HEK293T (cell line): ENCODE measurements at places on chromosomes 5 and 9.
A peak's percentile ranks its signal among the peaks of the same experiment; 100 is the strongest.

DNA sequence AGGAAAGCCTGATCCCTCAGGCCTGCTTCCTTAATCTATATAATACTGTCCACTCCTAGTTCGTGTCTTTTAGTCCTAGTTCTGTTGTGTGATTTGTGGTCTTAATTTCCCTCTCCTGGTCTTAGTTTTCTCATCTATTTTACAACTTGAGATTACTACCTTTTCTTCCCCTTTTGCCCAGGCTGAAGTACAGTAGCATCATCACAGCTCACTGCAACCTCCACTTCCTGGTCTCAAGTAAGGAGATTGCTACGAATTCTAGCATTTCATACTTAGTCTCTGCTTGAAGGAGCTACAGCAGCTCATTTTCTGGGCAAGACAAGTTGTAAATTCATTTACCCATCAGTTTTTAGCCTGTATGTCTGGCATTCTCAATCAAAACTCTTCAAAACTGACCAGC lies 5.5 kb downstream of the TRIM32 start:
- DNase-seq = no peak

DNA sequence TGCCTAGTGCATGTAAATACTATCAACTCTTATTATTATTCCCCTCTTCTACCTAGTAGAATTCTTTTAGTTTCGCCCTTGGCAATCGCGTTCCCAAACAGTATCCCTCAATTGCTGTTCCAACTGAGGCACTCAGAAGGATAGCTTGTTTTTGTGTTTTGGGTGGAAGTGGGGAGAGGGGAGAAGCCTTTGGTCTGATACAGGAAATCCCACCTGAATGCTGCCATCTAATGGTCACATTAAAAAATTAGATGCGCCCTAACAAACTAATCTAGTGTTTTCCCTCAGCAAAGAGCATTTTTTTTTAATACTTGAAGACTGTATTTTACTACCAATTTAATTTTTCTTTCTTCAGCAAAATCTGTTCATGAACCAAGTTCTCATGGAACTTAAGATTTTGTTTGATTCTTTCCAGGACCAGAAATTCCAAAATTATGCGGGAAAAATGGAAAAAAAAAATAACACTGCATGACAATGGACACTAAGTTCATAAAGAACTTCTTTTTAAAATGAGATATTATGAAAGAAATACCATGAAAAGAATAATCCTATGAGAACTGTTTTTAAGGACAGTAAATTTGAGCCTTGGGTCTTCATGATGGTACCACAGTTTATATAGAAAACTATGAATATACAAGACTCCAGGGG lies 22.2 kb upstream of the GLDC start:
- DNase-seq = peak; percentile 39

DNA sequence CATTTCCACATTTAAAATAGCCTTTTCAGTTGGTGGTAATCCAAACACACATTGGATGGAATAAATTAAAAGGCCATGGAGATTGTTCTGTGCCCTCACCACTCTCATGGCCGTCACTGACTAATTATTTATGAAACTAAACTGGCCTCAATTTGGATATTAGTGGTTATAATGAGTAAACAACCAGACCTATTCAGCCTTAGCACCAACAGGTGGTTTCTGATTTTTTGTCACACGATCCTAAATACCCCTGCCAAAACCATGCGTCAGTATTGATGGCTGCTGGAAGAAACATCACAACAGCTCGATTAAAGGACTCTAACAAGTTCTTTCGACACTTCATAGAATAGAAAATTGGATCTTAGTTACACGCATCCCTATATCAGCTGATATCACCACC lies 276.0 kb upstream of the DAP start:
- DNase-seq = no peak

DNA sequence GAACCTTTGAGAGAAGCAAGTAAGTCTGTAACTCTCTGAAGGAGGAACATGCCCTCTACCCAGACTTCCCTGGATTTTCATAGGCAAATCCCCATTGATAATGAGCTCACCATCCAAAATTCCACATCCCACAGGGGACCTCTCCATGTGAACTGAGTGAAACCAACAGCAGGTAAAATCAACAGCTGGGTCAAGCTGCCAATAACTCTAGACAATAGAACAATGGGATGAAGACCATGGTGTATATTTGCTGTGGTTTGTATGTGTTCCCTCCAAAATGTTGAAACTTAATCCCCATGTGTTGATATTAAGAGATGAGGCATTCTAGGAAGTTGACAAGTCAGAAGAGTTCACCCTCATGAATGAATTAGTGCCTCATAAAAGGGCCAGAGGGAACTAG lies 110.2 kb upstream of the MYO10 start:
- no peak for DNase-seq

DNA sequence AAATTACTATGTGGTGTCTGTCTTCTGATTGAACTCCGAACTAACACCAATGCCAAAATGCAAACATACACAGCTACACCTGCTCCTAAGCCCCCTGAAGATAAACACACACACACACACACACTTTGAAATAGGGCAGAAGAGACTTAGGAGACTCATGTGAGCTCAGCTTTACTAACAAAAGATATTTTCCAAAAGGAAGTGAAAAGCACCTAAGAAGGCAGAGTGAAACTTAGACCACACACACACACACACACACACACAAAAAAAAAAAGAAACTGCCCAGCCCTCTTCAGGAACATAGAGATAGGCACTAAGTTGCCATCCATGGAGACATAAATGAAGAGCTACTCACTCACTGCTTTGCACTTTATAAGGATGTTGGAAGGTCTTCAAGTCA lies 45.2 kb upstream of the APC start:
- DNase-seq = no peak
